ENCODE measurements at places on chromosomes 12 and 14.

- no peak for DNase-seq
These were observed 377.1 kb upstream of the NOVA1 start for GRCh38 chr14:26974965-26975364.

GRCh38 chr14:89171628-89172027, 245.4 kb downstream of the FOXN3 start:
- no peak for DNase-seq

DNA sequence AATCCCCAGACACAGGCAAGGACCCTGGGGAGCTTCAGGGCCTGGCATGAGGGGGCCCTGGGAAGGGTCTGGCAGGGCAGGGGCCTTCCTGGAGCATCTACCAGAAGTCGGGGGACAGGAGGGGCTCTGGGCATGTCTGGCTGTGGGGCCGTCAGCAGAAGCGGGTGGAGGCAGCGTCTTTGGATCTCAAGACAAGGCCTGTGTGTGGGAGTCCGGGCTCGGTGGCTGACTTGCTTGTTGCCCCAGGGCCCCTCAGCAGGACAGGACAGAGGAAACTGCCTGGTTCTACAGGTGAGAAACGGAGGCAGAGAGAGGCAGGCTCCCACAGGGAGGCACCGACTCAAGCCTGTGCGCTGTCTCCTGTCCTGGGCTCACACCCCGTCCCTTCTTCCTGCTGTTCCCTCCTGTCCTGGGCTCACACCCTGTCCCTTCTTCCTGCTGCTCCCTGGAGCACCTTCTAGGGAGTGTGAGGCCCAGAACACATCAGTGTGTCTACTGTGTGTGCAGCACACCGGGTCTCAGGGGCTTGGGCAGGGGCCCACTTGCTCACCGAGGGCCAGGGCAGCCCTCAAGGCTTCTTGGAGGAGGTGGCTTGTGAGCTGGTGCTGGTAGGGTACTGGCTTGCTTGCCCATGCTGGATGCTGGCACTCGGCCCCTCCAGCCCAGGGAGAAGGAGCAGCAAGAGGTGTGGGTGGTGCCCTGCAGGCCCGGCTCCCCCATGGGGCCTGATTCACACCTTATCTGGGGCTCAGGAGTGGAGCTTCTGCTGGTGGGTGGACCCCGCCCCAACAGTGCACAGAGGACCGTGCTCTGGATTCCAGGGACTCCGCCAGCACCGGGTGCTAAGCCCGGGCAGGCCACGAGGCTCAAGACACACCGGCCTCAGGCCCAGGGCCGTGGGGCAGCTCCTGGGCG, 14.9 kb downstream of the ASPG start:
- DNase-seq = no peak

- no peak for DNase-seq
These were observed 10.2 kb upstream of the SMUG1 start for GRCh38 chr12:54199034-54199433.

DNA sequence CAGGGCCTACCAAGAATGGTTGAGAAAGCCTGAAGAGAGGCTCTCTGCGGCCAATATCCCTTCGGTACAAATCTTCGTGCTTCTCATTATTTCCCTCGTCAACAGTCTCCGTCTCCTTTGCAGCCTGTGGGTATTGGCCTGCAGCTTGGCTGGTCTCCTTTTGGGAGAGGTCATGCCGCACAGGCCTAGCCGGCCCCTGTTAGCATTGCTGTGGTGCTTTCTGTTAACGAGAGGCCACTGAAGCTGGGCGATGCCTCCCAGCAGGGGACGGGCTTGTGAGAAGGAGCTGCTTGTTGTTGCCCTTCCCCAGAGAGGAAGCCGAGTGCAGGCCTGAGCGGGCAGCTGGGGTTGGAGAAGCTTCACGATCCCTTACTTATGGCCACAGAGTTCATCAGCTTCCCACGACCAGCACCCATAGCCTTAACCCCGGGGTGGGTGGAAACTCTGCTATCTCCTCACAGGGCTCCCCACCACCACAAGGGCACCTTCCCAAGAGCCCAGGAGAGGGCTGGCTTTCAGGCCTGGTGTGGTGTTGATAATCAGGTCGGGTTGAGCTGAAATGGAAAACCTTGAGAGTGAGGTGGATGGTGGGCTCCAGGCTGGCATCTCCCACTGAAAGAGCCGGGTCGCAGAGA, 228.6 kb downstream of the ZFP36L1 start:
- DNase-seq = no peak

- no peak for DNase-seq
These were observed 42.1 kb upstream of the CHGA start for GRCh38 chr14:92880851-92881250.

DNA sequence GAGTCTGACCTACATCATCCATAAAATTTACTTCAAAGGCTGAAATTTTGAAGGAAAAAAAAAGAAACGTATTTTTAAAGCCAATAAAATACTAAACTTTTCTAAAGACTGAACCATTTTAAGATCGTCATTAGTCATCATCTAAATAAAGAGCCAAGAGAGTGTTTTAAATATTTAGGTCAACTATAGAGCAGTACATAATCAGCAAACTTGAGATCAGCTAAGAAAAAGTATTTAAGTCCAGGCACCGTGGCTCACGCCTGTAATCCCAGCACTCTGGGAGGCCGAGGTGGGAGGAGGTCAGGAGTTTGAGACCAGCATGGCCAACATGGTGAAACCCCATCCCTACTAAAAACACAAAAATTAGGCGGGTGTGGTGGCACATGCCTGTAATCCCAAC, 35.5 kb downstream of the HECTD1 start:
- no peak for DNase-seq

GRCh38 chr12:7289743-7290142, 14.1 kb upstream of the ACSM4 start:
- no peak for DNase-seq

- DNase-seq = no peak
These were observed 4.5 kb downstream of the DCN start for GRCh38 chr12:91178139-91178561.

GRCh38 chr14:64249363-64249762, 44.8 kb downstream of the ESR2 start:
- DNase-seq = no peak

GRCh38 chr12:31440134-31440533, 114.2 kb upstream of the SINHCAF start:
- DNase-seq = no peak

GRCh38 chr12:3496957-3497356, 6.0 kb downstream of the PRMT8 start:
- DNase-seq = no peak

DNA sequence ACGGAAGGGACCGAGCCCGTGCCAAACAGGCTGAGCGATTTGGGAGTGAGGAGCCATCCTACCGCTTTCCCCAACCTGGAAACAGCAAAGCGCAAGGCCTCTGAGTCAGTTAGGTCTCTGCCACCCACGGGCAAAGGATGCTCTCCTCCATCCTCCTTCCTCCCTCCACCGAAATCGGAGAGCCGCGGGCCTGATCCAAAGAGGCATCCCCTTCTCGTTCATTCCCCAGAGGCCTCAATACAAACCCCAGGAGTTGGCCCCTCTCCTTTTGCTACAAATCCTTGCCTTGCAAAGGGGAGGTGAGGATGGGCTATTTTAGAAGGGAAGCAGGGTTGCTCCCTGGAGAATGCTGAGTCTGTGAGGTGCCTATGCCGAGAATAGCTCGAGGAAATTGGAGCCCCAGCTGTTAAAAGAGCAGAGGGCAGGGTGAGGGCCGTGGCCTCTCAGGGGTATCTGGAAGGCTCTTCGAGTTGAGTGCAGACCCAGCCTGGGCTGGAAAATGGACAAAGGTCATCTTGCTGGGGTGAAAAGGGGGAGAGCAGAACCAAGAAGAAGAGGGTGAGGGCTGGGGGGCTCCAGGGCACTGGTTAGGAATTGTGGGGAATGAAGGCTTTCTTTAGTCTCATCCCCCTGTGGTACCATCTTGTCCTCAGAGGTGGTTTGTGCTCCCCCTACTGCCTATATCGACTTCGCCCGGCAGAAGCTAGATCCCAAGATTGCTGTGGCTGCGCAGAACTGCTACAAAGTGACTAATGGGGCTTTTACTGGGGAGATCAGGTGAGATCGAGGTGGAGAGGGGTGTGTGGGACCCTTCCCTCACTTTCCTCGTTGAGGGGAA, 1.1 kb downstream of the TPI1 start:
- DNase-seq = no peak

GRCh38 chr12:42854208-42854607, 264.7 kb upstream of the PRICKLE1 start:
- no peak for DNase-seq

GRCh38 chr12:67764055-67764454, 115.5 kb downstream of the DYRK2 start:
- no peak for DNase-seq

DNA sequence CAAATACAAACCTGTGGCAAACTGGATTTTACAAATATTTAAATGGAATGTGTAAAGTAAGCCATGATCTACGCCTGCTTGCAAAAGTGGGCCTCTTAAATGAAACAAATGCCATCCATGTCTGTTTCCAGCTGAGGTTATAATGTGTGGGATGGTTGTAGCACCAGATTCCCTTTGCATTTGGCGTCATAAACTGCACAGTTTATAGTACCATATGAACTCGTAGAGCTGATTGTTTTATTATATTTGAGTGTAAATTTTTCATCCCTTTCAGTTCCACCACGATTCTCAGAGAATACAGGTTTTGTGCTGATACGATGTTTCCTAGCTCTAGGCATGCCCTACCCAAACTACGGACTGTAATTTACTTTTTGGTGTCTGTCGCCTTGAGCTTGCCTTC, 374.9 kb downstream of the EGLN3 start:
- DNase-seq = no peak

DNA sequence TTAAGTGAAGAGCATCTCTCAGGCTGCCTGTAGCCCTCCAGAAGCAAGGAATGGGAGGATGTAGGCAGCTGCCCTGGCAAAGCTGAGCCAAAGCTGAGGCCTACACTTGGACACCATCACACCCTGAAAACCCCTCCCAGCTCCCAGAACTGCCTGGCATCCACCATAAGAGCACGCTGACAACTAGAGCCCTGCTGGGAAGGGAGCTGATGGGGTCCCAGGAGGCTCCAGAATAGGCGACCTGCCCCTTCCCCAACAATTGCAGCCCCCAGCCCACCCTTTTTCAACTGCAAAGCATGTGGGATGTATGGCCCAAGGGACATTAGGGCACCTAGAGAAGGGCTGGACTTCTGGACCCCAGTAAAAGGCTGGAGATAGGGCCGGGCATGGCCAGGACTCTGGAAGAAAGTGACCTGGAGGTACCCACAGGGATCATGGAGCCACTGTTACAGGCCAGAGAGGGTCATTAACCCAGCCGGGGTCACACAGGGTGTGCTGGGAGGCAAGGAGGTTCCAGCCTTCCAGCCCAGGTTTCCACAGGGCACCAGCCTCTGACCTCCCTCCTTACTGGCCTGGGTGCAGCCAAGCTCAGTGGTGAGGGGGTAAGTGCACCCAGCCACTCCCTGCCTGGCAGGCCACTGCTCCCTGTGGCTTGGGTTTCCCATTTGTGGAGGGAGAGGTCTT, 27.8 kb downstream of the FAM222A start:
- no peak for DNase-seq

DNA sequence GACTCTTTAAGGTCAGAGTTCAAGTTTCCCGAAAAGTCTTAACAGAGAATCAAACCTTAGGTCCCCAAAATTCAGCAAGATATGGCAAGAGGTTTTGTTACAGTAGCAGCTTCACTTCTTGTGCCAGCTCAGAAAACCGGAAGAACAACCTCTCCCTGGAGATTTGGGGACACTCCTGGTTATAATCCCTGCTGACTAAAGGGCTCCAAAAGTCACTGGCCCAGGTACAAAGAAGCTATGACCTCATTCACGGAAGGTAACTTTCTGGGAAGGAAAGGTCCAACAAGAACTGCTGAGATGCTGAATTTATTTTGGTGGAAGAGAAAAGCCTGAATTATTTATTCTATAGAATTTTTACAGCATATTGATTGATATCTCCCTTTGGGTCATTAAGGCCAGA, 55.6 kb upstream of the DIO2 start:
- no peak for DNase-seq

- no peak for DNase-seq
These were observed 42.0 kb downstream of the IQSEC3 start for GRCh38 chr12:108594-108993.

DNA sequence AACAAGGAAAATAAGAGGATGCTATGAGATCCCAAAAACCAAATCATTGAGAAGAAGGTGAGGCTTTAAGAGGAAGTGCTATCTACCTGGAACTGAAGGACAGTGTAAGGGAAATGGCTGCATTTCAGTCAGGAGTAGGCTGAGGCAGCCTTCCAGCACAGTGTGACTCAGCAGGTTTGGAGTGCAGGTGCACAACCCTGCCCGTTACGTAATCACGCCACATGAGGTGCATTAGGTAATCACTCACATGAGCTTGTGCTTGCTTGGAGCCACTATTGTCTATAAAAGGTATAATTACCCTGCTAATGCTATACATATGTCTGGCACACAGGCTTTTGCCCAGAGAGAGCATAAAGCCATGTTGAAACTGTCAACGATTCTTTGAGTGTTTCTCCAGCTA, 74.9 kb downstream of the DIO2 start:
- DNase-seq = no peak

DNA sequence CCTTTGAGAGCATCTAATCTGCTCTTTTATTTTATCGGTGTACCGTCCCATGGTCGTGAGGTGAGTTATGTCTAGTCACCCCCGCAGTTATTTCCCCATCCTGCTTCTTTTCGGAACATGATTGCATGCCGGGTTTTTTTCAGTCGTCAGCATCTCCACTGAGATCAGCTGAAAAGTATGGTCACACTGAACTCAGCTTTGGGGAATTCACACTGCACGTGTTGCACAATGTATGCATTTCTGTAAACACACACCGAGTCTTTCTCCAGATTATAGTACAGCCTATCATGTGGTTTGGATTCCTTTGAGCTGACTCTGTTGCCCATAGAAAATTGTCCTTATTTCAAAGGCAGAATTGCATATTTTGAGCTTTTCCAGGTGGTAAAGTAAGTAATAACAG, 24.6 kb downstream of the PLXNC1 start:
- DNase-seq = no peak

- no peak for DNase-seq
These were observed 32.1 kb upstream of the PWP1 start for GRCh38 chr12:107653519-107653918.

GRCh38 chr12:106675651-106676435, 93.0 kb downstream of the RFX4 start:
- DNase-seq = no peak

- no peak for DNase-seq
These were observed 6.2 kb downstream of the RFC5 start for GRCh38 chr12:118022728-118023109.

DNA sequence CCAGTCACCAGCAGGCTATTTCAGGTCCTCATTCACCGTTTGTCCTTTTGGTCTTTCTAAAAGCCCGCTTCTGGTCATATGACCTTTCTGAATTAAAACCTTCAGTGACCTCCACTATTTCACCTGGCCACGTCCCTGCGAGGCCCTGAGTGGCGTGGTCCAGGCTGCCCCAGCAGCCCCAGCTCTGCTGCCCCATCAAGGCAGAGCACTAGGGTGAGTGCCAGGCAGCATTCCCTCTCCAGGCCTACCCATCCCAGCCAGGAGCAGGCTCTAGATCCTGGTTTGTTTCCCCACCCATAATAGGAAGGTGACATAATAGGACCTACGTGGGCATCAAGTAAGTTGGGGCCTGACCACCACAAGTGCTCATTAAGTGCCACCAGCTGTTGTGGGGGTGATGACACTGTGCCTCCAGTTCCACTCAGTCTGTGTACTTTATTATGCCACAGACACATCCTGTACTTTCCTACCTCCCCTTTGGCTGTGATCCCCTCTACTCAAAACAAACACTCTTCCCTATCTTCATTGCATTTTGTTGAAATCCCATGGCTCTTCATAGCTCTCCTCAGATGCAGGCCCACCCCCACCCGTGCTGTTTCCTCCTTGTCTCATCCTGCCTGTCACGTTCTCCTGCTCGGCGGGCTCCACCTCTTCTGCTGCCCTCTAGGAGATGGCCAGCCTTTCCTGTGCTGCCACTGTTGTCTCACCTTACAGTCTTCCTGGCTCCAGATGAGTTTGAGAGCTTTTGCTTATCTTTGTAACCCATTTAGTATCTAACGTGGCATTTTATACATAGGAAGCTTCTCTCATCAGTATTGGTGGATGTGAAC, 21.4 kb downstream of the CKB start:
- DNase-seq = no peak

Data from activated CD8-positive, alpha-beta memory T cell treated with anti-CD3 and anti-CD28 coated beads for 1 hour (primary cell).